Bronchial smooth muscle cell (primary cell): ENCODE measurements at places on chromosomes 6 and 20. TPM values are rescaled to one million over a fixed set of nuclear protein-coding genes. Genes with fewer than 3 reads are reported as not detected.

Gene GPR6
- not detected in 2 replicates for total RNA-seq

Gene DEF6
- total RNA-seq, result 1.5 and 4.4 TPM in 2 replicates

Gene HLA-DRA
- 0.17 and 0.95 TPM in 2 replicates for total RNA-seq

Gene TSPO2
- total RNA-seq, result not detected in 2 replicates

Gene OPRM1
- total RNA-seq, result under 0.01 TPM in 1 of 2 replicates, not detected in the other

Gene OPN5
- under 0.01 TPM in 2 replicates for total RNA-seq

Gene GLP1R
- total RNA-seq, result not detected in 2 replicates

Gene WFDC2
- not detected in 2 replicates for total RNA-seq

Gene CCN6
- not detected in 2 replicates for total RNA-seq

Gene PDYN
- not detected in 2 replicates for total RNA-seq

Gene WFDC12
- not detected in 2 replicates for total RNA-seq

Gene STX11
- total RNA-seq, result 0.32 TPM in 1 of 2 replicates, not detected in the other

Gene TBC1D20
- 21.6 and 33.9 TPM in 2 replicates for total RNA-seq

Gene SYTL3
- total RNA-seq, result 9.5 and 10.6 TPM in 2 replicates

Gene SLCO4A1
- 0.09 and 0.32 TPM in 2 replicates for total RNA-seq

Gene MRAP2
- 0.47 TPM in 1 of 2 replicates, not detected in the other for total RNA-seq

Gene MDFI
- total RNA-seq, result 0.26 TPM in 1 of 2 replicates, not detected in the other

Gene TRAPPC3L
- total RNA-seq, result 0.09 and 0.16 TPM in 2 replicates

Gene GJA1
- 91.7 and 120 TPM in 2 replicates for total RNA-seq

Gene THBS2
- total RNA-seq, result 172 and 213 TPM in 2 replicates

Gene MYBL2
- total RNA-seq, result 0.09 and 0.47 TPM in 2 replicates

Gene VGLL2
- not detected in 2 replicates for total RNA-seq

Gene ASIP
- not detected in 2 replicates for total RNA-seq

Gene KHDC1
- total RNA-seq, result 4.6 and 6.0 TPM in 2 replicates

Gene TMEM170B
- 0.32 and 0.34 TPM in 2 replicates for total RNA-seq

Gene C6orf132
- total RNA-seq, result 0.63 TPM in 1 of 2 replicates, not detected in the other

Gene TAF4
- 2.7 and 3.0 TPM in 2 replicates for total RNA-seq

Gene PAQR8
- 2.3 and 3.0 TPM in 2 replicates for total RNA-seq

Gene LY6G5C
- 0.09 and 0.63 TPM in 2 replicates for total RNA-seq

Gene TRIM40
- total RNA-seq, result not detected in 2 replicates

Gene CEP57L1
- 18.8 and 23.5 TPM in 2 replicates for total RNA-seq

Gene CDH26
- 0.16 and 0.34 TPM in 2 replicates for total RNA-seq

Gene C6orf136
- total RNA-seq, result 2.2 and 2.7 TPM in 2 replicates

Gene RNF5
- total RNA-seq, result 14.4 and 15.6 TPM in 2 replicates

Gene TENT5A
- total RNA-seq, result 12.3 and 23.2 TPM in 2 replicates

Gene OLIG3
- not detected in 2 replicates for total RNA-seq

Gene KIFC1
- total RNA-seq, result 0.52 and 2.7 TPM in 2 replicates

Gene PLCB1
- total RNA-seq, result 17.3 and 24.9 TPM in 2 replicates

Gene DSP
- total RNA-seq, result 0.16 and 0.86 TPM in 2 replicates

Gene BPI
- 0.17 and 0.32 TPM in 2 replicates for total RNA-seq

Gene TFEB
- total RNA-seq, result 1.5 and 1.9 TPM in 2 replicates

Gene BANF2
- total RNA-seq, result not detected in 2 replicates

Gene MUCL3
- not detected in 2 replicates for total RNA-seq

Gene ENPP4
- total RNA-seq, result under 0.01 and 0.16 TPM in 2 replicates

Gene FKBP1C
- 0.09 and 0.63 TPM in 2 replicates for total RNA-seq

Gene ZSCAN9
- total RNA-seq, result 9.3 and 9.5 TPM in 2 replicates

Gene CRISP2
- total RNA-seq, result not detected in 2 replicates

Gene PRR18
- total RNA-seq, result under 0.01 TPM in 1 of 2 replicates, not detected in the other

Gene TMEM217
- 1.3 and 2.0 TPM in 2 replicates for total RNA-seq

Gene CGA
- total RNA-seq, result 0.16 TPM in 1 of 2 replicates, not detected in the other
